ENCODE measurements at places on chromosomes 2 and 18.

- no peak for DNase-seq
Measured at GRCh38 chr2:224395620-224396390, 6.1 kb downstream of the FAM124B start.

DNA sequence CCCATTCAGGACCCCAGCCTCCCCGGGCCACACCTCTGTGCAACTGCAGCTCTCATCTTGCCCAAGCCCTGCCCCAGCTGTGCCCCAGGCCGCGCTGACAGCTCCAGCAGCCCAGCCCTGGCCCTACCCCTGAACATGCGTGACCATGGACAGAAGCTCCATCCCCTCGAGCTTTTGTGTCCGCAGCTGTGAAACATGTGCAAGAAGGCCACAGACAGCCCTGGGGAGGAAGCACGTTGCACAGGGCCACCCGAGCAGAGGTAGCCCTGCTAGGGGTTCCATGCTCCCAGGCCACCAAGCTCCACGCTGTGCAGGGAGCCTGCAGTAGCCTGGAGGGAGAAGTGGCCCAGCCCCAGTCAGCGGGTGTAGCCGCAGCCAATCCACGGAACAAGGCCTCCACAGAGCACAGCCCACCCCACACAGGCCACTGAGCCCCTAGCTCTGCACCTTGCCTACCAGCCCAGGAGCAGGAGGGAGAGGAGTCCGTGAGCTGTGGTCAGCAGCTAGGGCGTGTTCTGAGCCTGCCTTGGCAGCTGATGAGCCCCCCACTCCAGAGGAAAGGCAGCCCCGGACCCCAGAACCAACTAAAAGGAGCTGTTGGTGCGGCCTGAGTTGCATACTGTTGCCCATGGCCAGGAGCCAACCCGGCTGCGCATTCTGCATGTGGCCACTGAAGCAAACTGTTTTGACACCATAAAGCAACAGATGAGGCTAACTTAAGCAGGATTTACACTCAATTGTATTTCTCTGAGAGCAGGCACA is 184.0 kb downstream of the SEPTIN10 start:
- DNase-seq, result no peak

- DNase-seq, result no peak
Measured at GRCh38 chr2:154699575-154699930, 1.1 kb downstream of the KCNJ3 start.

DNA sequence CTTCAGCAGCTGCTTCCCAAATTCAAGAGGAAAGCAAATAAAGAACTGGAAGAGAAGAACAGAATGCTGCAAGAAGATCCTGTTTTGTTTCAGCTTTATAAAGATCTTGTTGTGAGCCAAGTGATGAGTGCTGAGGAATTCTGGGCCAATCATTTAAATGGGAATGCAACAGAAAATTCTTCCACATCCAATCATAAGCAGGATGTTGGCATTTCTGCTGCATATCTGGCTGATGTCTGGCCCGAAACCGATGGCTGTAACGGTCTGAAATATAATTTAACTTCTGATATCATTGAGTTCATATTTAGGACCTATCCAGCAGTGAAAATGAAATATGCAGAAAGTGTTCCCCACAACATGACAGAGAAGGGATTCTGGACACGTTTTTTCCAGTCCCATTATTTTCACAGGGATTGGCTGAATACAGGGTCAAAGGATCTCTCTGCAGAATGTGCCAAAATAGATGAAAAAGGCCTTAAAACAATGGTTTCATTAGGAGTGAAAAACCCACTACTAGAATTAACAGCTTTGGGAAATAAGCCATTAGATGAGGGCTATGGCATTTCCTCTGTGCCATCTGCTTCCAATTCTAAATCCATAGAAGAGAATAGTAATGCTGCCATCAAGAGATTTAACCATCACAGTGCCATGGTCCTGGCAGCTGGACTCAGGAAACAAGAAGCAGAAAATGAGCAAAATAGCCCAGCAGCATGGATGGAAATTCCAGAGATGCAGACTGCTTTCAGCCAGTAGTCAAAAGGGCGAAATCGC is 175.6 kb downstream of the MC4R start:
- DNase-seq, result no peak

DNA sequence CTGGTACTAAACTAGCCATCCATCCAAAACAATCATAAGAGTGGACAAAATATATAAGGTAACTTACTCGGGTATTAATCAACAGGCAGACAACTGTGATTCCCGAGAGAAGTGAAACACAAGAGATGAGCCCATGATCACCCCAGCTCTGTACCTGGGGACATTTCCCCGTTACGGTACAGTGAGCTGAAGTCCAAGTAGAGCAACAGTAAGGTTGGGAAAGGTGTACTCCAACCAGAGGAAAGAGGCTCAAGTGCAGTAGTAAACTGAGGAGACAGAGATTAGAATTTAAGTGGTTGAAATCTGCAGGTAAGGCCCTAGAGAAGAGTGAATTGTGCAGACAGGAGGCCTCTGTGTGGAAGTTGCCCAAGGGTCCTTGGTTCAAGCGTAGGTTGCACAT is 30.5 kb upstream of the CHAC2 start:
- DNase-seq, result no peak

All from activated CD8-positive, alpha-beta memory T cell treated with anti-CD3 and anti-CD28 coated beads for 4 hours (primary cell).